ENCODE measurements at places on chromosomes 1 and 21.

- peak; percentile 77 for DNase-seq
Measured at GRCh38 chr1:211352985-211353515, 26.4 kb downstream of the TRAF5 start.

GRCh38 chr1:166272155-166272554, 105.4 kb upstream of the FAM78B start:
- DNase-seq, result no peak

DNA sequence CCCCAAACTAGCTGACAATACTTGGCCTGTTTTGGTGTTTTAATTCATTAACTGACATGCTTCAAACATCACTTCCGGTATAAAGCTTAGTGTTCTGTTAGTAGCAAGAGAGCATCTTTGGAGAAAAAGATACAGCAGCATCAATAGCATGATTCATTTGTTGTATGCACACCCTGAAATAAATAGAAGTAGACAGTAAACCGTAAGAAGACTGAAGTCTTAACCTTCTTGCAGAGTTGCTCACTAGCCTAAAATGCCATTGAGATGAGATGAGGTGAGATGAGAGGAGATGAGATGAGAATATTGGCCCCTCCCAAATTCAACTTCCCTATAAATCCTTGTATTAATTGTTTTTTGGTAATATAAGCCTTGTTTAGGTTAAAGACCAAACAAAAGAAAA, 108.8 kb downstream of the TNFSF18 start:
- no peak for DNase-seq

- no peak for DNase-seq
Measured at GRCh38 chr1:37944086-37944763, 2.6 kb downstream of the INPP5B start.

DNA sequence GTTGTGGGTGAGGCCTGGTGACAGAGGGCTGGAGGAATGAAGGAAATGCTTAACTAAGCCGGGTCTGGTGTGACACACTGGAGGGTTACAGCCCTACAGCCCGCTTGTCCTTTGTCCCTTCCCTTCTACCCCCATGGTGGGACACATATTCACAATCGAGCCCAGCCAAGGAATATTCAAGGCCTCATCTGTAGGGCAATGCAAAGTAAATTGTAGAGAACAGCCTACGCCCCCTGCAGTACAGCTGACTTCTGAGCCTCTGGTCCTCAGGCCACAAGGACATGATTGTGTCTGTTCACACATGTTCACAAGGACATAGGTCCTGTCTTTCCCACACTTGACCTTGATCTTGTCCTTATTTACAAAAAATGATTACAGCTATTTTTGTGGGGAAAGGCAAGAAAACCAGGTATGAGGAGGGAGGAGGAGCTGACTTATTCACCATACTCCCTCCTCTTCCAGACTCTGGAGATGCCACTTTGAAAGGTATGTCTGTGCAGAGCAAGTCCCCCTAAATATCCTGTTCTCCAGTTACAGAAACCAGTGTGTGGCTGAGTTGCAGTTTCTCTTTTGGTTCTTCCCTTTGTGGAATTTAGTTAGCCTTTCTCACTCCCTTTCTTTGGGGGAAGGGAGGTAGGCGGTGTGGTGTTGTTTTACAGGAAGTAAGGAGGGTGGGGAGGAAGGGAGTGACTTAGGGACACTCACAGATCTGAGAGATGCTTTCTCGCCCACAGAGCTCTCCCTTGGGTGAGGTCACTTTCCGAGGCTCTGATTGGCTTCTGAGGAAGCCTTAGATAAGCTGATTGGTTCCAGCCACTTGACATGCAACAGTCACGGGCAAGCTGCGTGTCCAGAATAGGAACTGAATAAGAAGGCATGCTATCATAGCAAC, 14.6 kb downstream of the POLR3GL start:
- DNase-seq, result peak; percentile 87

DNA sequence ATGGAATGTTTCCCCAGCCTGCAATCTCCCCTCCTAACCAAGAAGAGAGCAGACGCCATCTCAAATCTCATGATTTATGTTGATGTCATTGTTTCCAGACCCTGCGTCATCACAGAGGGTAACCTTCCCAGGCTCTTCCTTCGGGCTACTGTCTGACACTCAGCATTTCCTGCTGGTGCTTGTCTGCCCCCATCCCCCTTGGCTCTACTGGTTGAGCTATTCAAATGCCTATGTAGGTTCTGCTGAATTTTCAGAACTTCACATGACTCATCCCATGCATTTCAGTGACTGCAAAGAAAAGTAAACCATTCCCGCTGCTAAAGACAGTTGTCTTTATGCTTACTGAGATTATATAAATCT, 24.8 kb upstream of the ITPKB start:
- peak; percentile 6 for DNase-seq

GRCh38 chr1:25795946-25796810, 3.8 kb upstream of the SELENON start:
- no peak for DNase-seq

DNA sequence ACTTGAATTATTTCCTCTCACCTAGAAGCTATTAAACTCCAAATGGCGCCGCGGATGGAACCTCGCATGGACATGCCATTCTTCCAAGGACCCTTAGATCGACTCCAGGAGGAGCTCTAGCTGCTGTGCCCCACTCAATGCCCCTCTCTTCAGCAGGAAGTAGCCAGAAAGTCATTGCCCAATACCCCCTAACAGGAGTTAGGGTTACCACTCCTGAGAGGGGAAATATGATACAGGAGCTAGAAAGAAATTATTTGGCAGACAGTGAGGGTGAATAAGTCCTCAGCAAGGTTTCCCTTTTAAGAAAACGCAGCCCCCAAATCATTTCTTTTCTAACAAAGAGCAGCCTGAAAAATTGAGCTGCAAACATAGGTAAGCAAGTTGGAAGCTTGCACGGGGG, 28.6 kb downstream of the TFB2M start:
- no peak for DNase-seq

- no peak for DNase-seq
Measured at GRCh38 chr1:228304225-228304624, 96.4 kb downstream of the OBSCN start.

- DNase-seq, result no peak
Measured at GRCh38 chr21:37427221-37427620, 60.6 kb downstream of the DYRK1A start.

Measured in Calu3 (cell line).